ENCODE measurements at places on chromosomes 7 and 10. TPM values are rescaled to one million over a fixed set of nuclear protein-coding genes. Genes with fewer than 3 reads are reported as not detected.

Gene MMRN2
- total RNA-seq = 5.1 TPM

Gene SFTPA1
- total RNA-seq = not detected

Gene GATAD1
- 30.0 TPM for total RNA-seq

Gene PRRT4
- 7.2 TPM for total RNA-seq

Gene C10orf53
- total RNA-seq = not detected

Gene VSIR
- 8.3 TPM for total RNA-seq

Gene VSTM4
- total RNA-seq = 7.8 TPM

Gene OR6V1
- total RNA-seq = not detected

Gene OR2A5
- total RNA-seq = not detected

Gene PBLD
- total RNA-seq = 10.1 TPM

Gene EMX2
- total RNA-seq = 1.4 TPM

Gene CACNB2
- total RNA-seq = 35.3 TPM

Gene C10orf62
- total RNA-seq = 0.23 TPM

Gene TLL2
- 2.1 TPM for total RNA-seq

Gene WDR86
- 21.2 TPM for total RNA-seq

Gene CRHR2
- total RNA-seq = 1.6 TPM

Gene CRYGN
- not detected for total RNA-seq

Gene GSDME
- 39.7 TPM for total RNA-seq

Gene AKR1D1
- not detected for total RNA-seq

Gene VGF
- 33.2 TPM for total RNA-seq

Gene MDH2
- total RNA-seq = 61.4 TPM

Gene PLEKHS1
- not detected for total RNA-seq

Gene FAM25A
- total RNA-seq = not detected

Gene SLC29A3
- 3.9 TPM for total RNA-seq

Gene OPN1SW
- total RNA-seq = not detected

Gene CFAP46
- total RNA-seq = 9.2 TPM

Gene PUS7
- 12.0 TPM for total RNA-seq

Gene CPA2
- total RNA-seq = not detected

Gene MAGI2
- 118 TPM for total RNA-seq

Gene C10orf120
- total RNA-seq = not detected

Gene SFR1
- 8.3 TPM for total RNA-seq
